Fibroblast of skin of right quadriceps (primary cell): ENCODE measurements at places on chromosomes 6 and 20.

DNA sequence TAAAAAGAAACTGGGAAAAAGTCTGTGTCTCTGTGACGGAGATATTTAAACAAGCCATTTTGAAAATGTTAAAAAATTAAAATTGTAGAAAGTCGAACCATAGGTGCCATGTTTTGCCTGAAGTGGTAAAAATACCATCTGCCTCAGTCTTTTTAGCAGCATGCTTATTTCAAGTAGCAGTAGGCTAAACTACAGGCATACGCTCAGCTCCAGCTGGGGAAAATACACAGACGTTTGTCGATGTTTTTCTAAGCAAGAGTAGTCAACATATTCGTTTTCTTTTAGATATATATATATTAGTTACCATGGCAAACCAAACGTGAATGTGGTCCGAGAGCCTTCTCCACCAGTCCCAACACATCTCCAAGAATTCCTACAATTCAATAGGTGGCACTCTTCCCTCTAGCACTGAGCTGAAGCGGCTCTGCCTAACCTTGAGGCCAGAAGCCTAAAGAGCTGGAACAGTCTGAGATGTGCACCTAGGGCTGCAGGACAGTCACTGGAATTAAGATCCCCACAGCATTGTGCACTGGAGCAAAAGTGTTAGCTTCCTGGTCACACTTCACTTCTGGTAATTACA, 70.2 kb upstream of the BEND3 start:
- DNase-seq = no peak

GRCh38 chr6:39834278-39834677, 42.1 kb downstream of the DAAM2 start:
- no peak for DNase-seq

GRCh38 chr6:11754625-11755271, 23.9 kb downstream of the ADTRP start:
- DNase-seq = peak; percentile 55

DNA sequence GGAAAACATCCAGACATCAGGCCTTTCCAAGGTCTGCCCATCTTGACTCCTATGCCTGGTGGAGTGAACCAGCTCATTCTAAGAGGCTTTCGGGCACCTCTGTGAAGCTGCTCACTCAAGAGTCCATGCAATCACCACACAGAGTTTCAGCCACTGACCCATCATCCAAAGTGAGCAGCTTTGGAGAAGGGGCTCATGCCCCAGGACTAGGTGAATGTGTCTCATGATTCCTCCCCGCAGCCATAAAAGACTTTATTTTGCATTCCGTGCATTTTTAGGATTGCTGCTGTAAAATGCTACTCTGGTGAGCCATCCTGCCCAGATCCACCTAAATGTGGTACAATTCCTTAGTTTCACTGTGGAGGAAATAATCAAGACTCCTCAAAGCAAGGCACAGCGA, 44.5 kb upstream of the EZR start:
- peak; percentile 74 for DNase-seq

DNA sequence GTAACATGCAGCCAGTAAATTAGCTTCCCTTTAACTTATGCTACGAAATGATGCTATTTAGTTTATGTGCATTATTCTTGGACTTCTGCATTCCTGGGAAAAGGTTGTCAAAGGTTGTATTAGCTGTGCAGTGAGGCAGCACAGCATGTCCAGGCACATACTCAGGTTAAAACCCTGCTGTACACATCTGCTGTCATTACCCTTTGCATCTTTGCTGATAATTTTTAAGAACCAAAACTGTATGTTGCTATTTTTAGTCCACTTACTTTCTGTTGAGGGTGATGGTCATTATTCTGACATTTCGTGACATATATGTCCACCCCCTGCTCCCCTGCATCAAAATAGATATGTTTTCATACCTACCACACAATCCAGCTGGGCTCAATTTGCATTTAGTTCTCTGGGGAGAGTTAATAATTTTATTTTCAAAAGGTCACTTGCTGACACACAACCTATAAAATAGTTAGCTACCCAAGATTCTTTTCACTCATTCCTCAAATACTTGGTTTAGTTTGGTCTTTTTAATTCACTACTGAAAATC, 142.5 kb upstream of the SPACA1 start:
- peak; percentile 63 for DNase-seq

GRCh38 chr20:24212494-24212893, 223.9 kb upstream of the GGTLC1 start:
- no peak for DNase-seq

DNA sequence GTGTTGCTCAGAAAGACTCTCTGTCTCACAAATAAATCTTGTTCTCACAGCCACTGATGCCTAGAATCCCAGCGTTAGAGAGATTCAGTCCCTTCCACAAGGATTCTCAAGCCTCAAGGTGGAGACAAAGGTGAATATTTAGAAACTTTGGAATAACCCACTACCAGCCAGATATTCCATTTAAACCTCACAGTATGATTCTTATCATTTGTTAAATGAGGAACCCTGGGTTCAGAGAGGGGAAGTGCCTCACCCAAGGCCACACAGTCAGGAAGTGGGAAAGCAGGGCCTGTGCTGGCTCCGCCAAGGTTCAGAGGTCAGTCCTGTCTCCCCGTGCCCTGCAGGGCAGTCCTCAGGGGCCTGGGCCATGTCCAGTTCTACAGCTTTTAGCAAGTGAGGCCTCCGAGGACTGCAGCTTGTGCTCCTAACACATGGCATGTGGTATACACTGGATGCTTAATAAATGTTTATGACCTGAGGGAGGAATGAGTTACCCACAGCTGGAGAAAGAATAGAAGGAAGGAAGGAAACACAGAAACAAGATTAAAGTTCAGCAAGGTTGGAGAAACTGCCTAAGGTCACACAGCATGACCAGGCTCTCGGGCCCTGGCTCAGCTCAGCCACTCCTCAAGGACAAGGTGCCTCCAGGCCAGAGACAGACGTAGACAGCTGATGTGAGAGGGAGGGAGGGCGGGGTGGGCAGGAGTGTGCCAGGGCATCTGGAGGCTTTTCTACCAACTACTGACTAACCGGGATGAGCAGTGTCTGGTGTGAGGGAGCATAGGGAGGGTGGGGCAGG, 3.9 kb upstream of the TGM2 start:
- DNase-seq = no peak

DNA sequence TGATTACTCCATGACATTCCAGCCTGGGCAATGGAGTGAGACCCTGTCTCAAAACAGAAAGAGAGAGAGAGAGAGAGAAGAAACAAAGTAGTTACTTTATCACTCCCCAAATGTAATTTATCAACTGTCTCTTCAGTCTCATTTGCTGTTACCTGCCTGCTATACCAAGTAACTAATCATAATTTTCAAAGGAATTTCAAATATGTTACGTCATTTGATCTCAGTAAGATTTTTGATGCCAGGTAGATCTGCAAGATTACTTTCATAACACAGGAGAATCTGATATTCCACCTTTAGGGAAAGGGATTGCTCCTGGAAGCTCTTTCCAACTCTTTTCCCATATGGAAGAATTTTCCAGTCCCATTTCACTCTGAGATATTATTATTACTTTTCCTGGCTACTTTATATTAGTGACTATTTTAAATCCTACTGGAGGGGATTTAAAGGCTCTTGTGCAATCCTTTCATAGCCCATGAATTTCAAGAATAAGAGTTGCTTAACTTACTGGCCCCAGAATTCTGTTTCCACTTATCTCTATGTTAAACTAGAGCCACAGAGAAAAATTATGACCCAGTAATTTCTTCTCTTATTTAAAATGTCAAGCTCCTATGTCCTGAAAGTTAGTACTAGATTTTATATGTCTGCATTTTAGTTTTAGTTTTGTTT, 390.2 kb upstream of the FLRT3 start:
- peak; percentile 10 for DNase-seq

- no peak for DNase-seq
These were observed 98.0 kb downstream of the SNAP25 start for GRCh38 chr20:10316582-10316981.

DNA sequence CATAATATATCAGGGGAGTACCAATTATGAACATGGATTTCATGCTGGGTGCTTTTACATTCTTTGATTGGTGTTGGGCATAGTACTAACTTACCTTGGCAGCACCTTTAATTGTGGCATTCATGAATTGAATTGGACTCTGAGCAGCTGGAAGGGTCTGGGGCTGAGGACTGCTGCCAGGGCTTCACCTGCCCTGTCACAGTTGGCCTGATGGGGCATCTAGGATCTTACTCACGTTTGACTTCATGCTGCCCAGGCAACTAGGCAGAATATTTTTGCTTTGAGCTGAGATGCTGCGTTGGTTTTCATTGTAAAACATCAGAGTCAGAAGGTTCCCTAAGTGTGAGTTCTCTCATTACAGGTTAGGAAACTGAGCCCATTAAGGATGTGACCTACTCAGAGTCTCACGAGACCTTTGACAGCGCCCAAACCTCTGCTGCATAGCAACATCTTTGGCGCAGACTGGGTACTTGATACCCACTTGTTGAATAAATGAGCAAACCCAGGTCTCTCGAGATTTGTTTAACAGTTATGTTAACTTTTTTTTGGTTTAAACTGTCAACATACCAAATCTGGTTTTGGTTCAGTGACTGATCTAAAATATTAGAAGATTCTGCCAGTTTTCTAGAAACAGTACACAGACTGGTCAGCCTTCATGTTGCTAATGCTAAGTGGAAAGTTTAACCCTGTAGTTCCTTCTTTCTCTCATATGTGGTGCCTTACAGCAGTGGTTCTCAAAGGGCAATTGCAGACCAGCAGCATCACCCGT, 104.9 kb downstream of the TCP11 start:
- DNase-seq = no peak

- DNase-seq = no peak
These were observed 163.3 kb upstream of the MARCKS start for GRCh38 chr6:113693851-113694250.

GRCh38 chr6:71206089-71206488, 82.5 kb upstream of the OGFRL1 start:
- DNase-seq = no peak

DNA sequence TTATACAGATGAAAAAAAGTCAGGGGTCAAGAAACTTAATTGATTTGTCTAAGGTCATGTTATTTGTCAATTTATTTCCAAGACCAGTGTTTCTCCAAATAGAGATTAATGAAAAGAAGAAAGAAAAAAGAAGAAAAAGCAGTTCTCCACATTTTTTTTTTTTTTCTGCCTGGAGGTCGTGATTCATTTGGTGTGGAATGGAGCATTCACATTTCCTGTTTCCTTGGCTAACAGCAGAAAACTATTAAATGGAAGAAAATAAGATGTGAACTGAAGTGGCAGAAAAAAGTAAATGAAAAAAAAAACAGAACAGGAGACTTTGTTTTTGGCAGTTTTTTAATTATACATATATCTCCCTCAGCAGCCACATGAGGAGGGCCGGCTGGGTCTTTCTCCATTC, 470.8 kb upstream of the ZNF337 start:
- peak; percentile 60 for DNase-seq

DNA sequence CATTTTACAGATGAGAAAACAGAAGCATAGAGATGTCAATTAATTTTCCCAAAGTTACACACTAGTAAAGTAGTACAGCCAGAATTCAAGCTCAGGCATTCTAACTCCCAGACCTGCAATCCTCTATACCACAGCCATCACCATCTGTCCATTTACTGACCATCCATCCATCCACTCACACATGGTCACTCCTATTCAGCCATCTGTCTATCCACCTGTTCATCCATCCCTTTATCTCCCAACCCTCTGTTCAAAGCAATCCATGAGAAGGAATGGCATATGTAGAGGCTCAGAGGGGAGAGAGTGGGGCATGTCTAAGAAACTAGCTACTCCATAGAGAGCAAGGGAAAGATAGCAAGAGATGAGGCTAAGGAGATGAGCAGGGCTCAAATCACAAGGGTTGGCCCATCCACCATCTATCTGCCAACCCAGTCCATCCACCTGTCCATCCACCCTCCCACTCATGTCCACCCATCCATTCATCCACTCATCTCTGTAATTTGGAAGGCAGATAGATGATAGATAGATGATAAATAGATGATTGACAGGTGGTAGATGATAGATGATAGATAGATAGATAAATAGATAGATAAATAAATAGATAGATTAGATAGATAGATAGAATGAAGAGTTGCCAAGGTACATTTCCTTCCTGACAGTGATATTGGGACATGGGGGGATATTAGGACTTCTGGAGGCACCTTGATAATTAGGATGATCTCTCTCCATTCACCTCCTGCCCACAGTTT, 12.2 kb upstream of the C6orf132 start:
- no peak for DNase-seq

- DNase-seq = no peak
These were observed 12.3 kb downstream of the C20orf173 start for GRCh38 chr20:35517125-35517524.

DNA sequence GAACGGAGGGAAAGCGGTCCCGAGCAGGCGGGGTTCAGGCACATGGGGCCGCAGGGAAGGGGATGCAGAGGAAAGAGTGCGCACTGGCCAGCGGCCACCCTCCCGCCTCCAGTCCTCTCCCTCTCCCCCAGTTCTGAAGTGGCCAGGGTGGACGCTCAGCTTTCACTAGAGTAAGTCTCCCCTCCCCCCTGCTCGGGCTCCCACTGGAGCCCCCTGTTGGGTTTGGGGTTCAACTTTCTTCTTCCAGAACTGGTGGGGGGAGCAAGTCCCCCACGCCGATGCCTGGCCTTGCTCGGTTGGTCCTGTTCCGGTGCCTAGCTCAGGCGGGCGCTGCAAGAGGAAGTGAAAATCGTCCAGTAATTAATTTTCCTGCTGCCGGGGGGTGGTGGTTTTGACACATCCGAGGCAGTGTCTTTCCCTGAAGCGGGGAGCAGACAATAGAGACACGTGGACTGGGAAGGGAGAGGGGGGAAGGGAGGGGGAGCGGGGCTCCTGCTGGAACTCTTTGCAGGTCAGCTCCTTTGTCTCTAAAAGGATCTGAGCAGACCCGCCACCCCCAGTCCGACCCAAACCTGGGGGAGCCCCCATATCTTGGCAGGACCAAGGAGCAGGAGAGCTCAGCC, 824 bp upstream of the SCRT2 start:
- no peak for DNase-seq

- DNase-seq = peak; percentile 90
These were observed 69.3 kb downstream of the CLIC5 start for GRCh38 chr6:45946352-45946751.

- DNase-seq = no peak
These were observed 13.3 kb downstream of the GABBR1 start for GRCh38 chr6:29619578-29620160.

GRCh38 chr6:121439475-121439874, 4.0 kb downstream of the GJA1 start:
- no peak for DNase-seq

DNA sequence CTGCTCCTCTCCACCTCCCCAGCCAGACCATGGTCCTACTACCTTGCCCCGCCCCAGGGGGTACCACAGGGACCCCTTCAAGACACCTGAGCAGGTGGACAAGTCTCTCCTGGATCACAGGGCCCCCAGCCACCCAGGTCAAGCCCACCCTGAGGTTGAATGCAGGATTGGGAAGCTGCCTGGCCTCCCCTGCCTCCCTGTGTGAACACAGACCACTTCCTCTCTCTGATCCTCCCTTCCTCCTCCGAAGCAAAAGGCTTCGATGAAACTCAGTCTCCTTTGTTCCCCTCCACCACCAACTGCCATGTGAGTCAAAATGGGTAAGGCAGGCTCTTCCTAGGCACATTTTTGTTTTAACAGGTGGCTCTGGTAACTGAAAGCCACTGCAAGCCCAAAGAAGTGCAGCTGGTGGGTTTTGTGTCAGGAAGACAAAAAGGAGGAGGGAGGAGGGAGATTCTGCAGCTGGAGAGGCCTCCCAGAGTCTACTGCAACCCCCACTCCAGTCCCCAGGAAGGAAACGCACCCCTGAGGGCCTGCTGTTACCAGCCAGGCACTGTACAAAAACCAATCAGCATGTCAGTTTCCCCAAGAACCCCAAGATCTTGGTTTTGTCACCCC, 5.4 kb downstream of the ADA start:
- peak; percentile 46 for DNase-seq
